ENCODE measurements at places on chromosomes 3 and 15.

DNA sequence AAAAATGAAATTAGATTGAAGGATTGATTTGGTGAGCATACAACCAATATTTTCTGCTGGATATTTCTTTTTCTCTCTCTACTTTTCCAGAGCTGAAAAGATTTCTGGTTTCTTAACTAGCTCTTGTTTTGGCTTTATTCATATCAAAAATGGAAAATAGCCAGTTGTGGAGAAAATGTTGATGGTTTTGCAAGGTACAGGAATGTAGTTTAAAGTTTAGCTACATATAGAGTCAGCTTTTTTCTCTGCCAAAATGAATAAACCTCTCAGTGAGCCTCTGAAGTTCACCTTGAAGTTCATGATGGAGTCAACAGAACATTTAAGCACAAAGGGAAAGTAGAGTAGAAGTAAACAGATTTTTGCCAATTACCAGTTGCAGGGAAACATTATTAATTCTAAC, 720.5 kb upstream of the ALCAM start:
- no peak for DNase-seq

DNA sequence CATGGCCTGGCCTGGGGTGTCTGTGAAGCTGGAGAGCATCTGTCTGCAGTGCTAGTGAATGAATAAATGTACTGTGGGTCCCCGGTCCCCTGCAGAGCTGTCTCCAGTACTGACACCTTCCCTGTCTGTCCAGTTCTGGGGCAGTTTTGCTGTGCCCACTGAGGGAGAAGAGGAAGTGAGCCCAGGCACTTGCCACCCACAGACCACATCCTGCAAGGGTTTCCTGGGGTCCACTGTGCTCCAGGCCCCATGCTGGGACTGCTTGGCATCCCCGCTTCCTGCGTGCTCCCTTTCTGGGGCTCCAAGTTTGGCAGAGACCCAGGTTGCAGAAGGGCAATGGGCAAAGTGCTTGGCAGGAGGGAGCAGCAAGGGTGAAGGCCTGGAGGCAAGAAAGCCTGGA, 4.9 kb upstream of the SLC6A6 start:
- DNase-seq = no peak

GRCh38 chr3:178519701-178520100, 16.5 kb upstream of the KCNMB2 start:
- no peak for DNase-seq

DNA sequence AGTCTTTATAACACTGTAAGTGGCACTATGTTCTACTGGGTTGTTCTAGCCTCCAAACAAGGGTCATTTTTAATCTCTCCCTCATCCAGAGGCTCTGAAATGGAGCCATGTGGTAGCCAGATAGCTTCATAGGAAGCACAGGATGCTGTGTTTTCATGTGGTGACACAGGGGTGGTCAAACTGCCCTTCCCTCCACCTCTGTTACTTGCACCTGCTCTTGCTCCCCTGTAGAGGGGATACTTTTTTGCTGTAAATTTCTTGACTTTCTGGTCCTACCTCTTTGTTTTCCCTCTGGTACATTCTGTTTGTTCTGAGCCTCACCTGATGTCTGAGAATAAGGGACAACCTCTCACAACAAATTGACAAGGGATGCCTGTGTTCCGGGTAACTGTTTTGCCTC, 76.8 kb downstream of the EPHB1 start:
- no peak for DNase-seq

- peak; percentile 4 for DNase-seq
Measured at GRCh38 chr15:38853608-38854007, 289.0 kb upstream of the RASGRP1 start.

- no peak for DNase-seq
Measured at GRCh38 chr15:36724493-36724892, 145.1 kb downstream of the CDIN1 start.

DNA sequence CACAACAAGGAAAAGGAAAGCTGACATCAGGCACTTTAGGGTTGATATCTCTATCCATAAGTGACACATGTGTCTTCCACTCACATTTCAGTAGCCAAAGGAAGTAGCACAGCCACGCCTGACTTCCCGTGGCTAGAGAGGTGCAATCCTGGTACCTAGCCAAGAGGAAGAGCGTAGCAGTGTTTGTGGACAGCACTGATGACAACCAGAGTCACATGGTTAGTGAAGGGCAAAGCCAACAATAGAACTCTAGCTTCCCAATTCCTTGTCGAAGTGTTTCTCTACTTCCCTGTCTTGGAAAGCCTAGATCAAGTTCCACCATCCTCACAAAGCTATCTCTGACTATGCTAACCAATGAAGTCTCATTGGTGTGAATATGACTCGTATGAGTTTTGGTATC, 189.2 kb downstream of the RSL24D1 start:
- DNase-seq = no peak

GRCh38 chr15:59437817-59438624, at the start of gene FAM81A:
Gene FAM81A, plus strand, starts transcription at chr15:59438186. Its CDS starts 20,441 bp downstream, at chr15:59458627.
- DNase-seq = peak; percentile 50

GRCh38 chr3:197010556-197011351, 18.9 kb downstream of the MELTF start:
- DNase-seq = no peak

DNA sequence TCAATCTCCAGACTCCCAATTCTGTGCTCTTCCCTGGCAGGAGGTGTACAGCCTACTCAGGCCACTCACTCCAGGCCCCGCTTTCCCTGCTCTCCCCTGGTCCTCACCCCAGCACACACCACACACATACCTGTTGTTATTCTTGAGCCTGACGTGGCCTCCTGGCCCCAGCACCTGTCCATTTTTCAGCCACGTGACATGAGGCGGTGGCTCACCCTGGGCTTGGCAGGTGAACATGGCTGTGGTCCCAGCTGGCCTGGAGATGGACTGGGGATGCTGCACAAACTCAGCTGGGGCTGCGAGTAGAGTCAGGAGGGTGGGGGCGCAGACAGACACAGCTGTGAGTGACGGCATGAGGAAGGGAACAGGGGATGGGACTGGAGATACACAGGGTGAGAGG, 27.3 kb downstream of the RNU5B-1 start:
- no peak for DNase-seq

GRCh38 chr3:127690823-127691452, 18.2 kb downstream of the ABTB1 start:
- DNase-seq = peak; percentile 47

DNA sequence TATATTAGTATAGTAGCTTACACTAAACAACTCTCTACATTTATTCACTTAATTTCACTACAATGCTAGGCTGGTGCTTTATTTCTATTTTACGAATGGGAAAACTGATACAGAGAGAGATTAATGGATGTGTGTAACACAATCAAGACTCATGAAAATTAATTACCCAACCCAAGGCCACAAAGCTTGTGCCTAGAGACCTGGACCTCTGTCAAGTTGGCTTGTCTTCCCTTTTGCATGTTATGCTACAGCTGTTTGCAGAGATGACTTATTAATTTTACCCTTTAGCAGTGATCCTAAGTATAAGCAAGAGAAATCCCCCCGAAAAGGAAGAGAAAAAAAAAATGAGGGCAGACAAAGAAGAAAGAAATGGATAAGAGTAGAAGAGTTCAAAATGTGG, 162.5 kb downstream of the C3orf38 start:
- no peak for DNase-seq

DNA sequence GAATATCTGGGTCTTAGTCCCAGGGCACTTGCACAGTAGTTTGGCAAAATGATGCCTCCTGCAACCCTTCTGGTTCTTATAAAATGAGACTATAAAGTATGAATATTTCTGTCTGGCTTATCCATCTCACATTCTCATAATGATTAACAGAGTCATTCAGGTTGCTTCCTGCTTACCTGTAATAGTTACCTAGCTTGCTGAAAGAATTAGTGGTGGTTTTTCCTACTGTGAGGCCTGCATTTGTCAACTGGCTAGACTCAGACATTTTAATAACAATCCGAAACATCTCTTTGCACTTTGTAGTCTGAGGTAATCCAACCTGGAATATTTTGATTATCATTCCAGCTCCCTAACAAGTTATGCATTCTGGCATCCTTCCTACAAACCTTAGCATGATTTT, 75.6 kb upstream of the POU1F1 start:
- no peak for DNase-seq

GRCh38 chr3:35871009-35871408, 231.7 kb downstream of the ARPP21 start:
- no peak for DNase-seq

DNA sequence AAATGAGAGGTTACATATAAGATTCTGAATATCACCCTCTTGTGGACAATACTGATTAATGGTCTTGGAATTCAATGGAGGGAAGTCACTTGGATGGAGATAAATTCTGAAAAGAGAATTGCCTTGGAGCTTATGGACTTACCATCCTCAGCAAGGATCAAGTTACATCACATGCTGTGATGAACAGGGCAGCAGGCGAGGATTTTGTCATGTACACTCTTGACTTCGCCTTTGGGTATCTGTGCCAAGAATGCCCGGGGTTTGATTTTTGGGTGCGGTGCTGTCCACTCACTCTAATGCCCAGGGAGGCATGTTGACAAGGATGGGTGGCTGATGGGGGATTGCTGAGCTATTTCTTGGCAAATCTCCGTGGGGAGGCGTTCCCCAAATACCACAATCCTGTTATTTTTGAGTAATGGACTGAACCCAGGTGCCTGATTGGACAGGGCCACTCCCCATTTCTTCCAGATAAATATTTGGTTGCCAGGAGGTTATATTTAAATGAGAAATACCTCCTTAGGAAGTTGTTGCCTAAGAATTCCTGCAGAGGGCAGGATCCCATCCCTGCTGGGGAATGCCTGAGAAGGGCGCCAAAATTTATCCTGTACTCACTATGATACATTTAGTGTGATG, 96.3 kb downstream of the TPRG1 start:
- DNase-seq = no peak

DNA sequence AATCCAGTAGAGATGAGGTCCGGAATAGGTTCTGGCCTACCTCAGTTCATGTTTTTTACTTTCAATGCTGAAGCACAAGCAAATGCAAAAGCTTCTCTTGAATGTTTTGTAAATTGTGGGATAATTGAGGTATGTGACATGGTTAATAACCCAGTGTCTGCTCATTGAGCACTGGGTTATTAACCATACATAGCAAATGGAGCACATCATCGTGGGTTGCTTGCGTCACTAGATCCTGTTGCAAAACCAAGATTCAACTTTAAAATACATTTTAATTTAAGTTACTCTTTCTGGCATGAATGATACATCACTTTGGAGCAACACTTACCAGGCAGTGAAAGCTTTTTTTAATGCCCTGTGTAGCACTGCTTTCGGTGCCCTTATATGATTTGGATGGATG, 165.6 kb downstream of the IGF1R start:
- no peak for DNase-seq

GRCh38 chr15:93195109-93195508, 106.1 kb upstream of the RGMA start:
- DNase-seq = no peak

DNA sequence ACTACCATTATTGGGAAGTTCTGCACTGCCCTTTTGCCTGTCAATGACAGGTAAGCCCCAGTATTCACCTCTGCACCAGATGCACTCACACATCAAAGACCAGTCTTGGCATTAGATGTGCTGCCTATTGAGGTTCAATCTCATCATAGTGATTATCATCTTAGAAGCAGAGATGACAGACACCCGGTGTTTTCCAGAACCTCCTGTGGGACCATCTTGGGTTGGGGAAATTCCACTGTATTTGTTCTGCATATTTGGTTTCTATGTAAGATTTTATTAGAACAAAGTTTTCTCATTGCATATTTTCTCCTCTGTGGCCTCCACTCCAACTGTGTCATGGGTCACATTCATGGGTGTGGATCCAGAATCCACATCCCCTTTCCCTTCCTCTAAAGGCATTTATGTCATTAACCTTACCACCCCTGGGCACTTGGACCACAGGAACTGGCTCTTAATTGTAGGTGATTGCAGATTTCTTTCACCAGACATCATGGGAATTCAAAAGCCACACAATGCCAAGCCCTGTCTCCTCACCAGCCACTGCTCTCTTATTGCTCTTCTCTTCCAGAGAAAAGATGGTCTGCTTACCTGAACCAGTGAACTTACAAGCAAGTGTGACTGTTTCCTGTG, 31.2 kb downstream of the PLA1A start:
- DNase-seq = no peak

DNA sequence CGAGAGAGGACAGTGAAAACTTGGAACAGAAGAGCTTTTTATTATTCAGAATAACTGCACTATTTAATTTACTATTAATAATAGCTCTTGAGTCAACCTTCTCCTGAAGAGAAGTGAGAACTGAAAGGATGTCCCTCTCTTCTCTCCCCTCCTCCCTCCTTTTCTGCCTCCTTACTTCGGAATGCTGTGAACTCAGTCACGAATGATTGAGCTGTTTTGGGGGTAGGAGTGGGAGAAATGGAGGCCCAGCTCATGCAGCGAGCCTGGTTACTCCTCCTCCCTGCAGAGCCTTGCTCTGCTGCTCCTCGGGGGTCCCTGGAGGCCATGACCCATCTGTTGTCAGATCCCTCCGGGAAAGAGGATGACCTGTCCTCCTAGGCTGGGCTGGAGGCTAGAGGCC, 20.3 kb upstream of the INSYN1 start:
- DNase-seq = no peak

GRCh38 chr3:72127844-72128243, 342.9 kb upstream of the PROK2 start:
- no peak for DNase-seq

- DNase-seq = peak; percentile 77
Measured at GRCh38 chr3:51539291-51539941, 897 bp downstream of the RAD54L2 start.

DNA sequence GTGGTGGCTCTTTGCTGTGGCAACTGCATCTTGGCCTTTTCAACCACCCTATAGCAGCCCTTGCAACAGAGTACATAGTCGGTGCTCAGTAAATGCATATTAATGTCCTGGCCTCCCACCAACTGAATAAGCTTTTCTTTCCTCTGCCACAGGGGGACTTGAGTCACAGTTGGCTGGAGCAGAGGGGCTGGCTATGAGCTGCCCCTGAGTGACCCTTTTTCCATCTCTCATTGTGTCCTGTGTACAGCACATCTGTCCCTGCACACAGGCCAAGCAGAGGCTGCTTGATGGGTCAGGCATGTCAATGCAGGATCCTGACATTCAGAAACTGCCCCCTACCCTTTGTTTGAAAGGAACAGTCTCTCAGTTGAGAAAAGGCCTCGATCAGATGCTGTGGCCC, 22.4 kb downstream of the SPSB4 start:
- no peak for DNase-seq

DNA sequence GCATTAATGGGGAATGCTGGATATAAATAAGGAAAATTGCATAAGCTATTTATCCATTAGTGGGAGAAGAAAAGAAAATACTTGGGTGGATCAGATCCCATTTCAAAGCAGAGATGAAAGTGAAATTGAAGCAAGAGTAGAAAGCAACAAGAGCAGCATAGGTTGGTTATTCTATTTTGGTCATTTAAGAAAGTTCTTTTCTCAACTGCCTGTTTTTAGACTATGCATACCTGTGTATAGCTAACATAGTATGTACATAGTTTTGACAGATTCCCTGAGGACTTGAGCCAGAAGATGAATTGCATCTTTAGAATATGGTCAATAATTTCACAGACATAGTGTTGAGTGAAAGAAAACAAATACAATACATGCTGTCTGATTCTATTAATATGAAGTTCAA, 29.0 kb upstream of the DENND4A start:
- no peak for DNase-seq

Data from erythroblast (primary cell).